ENCODE measurements at places on chromosomes 5 and 9.

DNA sequence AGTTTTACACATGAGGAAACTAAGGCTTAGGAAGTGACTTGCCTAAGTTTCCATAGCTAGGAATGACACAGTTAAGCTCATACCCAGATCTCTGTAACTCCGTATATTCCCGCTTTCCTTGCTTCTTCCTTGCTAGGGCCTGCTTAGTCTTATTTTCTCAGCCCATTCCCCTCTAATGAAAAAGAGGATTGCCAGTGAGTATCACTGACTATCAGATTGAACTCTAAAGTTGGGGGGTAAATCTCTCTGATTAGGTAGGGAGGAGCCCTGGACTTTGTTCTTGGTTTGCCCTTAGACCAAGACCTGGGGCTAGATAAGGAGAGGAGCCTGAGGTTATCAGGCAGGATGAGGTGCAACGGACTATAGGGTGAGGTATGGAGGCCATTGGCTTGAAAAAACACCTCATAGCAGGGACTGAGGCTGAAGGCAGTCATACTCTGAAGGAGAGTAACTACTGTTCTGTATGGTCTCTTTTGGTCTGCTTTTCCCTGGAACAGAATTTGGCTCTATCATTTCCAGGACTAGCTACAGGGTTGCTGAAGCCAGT is 2.5 kb downstream of the TRIM32 start:
- no peak for DNase-seq

GRCh38 chr9:122016744-122017143 is 76.4 kb downstream of the TTLL11 start:
- DNase-seq, result no peak

- DNase-seq, result peak; percentile 21
Observed at GRCh38 chr9:111399772-111400563, 69.9 kb upstream of the OR2K2 start.

- peak; percentile 84 for DNase-seq
Observed at GRCh38 chr5:118891252-118891651, 97.1 kb downstream of the DTWD2 start.

DNA sequence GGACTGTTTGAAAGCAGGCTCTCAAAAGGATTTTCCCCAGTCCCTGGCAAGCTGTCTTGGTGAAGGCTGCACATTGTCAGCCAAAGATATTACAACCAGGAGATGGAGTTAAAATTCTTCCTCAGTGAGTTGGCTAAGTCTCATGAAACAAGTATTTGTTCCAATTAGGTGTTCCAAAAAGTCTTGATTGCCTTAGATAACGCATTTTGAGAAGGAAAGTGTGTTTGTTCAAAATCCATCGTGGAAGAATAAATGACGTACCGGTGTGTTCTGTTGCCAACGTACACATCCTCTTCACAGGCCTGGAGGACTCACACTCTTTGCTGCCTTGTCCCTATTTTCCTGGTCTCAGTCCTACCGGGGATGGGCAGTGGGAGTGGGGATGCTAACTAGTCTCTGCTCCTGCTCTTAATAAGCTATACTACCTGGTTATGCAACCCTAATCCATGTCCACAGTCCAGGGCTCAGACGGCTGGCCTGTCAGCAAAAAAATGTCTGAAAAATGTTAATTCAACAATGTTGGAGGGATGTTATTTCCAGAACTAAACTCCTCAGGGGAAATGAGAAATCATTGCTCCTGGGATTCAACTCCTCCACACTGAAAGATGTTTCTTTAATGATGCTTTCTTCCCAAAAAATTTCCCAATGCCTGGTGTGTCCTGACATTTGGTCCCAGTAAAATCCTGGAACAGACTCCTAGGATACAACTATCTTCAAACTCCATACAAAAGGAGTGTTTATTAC is 175.3 kb upstream of the KLF9 start:
- no peak for DNase-seq

DNA sequence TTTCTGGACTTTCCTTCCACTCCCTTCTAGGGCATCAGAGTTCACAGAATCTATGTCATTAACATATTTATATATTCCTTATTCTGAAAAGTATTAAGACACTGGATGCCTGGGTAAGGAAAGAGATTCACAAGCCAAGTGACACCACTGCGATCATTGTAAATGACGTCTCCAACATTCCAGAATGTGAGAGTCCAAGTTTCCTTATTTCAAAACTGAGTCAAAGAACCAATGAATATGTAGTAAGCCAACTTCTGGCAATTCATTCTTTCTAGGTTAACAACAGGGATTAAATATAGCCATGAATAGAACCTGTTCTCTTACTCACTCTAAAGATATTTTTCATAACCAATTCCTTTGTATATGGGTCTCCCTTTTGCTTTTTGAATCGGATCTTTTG is 18.1 kb downstream of the RAI14 start:
- DNase-seq, result no peak

DNA sequence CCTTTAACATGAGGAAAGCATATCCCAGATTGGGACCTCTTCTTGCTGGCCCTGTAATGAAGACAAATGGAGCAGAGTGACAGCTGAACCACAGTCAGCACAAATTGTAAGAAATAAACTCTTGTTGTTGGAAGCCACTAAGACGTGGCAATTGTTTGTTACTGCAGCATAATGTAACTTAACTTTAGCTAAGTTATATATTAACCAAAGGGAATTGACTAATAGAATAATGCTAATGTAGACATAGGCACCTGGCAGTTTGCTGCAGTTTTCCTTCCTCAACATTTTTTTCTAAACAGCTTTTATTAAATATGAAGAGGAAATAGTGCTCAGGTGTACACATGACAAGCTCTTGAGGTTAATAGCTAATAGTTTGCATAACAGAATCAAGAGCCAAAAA is 300.7 kb upstream of the SLC30A5 start:
- no peak for DNase-seq

DNA sequence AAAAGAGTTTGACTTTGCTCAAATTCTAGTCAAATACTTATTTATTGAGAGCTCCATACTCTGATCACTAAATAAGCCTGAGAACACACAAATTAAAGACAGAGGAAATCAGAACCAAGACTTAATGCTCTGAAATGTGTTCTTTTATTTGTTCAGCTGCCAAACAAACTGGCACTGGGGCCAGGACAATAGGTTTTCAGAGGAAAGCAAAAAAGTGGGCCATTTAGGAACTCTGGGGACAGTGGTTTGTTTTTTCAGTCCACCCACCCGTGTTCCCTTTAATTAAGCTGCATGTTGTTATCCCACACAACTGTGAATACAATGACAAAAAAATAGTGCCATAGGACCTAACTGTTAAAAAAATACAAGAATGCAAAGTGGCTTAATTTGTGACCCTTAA is 95.4 kb upstream of the RETREG1 start:
- peak; percentile 60 for DNase-seq

DNA sequence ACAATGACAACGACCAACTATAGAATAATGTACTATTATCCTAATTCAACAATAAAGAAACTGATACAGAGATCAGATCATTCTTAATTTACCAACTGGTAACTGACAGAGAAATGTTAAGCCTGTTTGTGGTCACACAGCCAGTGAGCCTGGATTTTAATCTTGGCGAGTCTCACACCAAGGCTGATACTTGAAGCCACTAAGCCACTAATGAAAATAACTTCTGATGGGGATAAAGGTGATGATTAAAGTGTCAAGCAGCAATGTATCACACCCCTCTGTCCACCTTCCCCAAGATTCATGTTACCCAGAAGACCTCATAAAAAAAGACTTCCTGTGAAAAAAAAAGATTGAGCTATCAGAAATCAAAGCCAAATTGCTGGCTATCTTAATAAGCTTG is 350.5 kb downstream of the SPOCK1 start:
- no peak for DNase-seq

DNA sequence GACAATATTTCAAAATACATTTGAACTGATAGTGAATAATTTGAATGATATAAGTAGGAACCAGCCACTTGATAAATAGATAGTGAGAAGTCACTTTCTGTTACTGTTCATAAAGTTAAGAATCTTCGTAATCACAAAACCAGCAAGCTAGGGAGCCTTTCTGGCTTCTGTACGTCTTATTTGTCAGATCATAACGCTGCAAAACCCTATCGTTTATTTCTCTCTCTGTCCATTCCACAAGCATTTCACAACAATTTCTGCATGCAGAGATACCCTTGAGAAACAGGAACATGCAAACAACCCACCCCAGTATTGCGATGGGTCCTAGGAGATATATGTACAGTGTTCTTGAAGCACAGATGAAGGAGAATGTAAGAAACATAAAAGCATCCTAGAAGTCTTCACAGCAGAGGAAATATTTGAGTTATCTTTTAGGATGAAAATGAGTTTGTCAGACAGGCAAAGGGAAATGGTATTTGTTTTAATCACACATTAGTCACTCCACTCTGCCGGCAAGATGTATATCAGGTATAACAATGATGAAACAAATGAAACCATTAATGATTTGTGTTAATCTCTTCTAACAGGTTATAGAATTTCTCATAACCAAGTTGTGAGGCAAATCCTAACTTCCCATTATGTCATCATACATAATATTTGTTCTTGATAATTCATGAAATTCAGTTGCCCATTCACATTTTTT is 668.7 kb upstream of the FTMT start:
- DNase-seq, result no peak

- DNase-seq, result no peak
Observed at GRCh38 chr5:131316822-131317221, 53.0 kb downstream of the CDC42SE2 start.

DNA sequence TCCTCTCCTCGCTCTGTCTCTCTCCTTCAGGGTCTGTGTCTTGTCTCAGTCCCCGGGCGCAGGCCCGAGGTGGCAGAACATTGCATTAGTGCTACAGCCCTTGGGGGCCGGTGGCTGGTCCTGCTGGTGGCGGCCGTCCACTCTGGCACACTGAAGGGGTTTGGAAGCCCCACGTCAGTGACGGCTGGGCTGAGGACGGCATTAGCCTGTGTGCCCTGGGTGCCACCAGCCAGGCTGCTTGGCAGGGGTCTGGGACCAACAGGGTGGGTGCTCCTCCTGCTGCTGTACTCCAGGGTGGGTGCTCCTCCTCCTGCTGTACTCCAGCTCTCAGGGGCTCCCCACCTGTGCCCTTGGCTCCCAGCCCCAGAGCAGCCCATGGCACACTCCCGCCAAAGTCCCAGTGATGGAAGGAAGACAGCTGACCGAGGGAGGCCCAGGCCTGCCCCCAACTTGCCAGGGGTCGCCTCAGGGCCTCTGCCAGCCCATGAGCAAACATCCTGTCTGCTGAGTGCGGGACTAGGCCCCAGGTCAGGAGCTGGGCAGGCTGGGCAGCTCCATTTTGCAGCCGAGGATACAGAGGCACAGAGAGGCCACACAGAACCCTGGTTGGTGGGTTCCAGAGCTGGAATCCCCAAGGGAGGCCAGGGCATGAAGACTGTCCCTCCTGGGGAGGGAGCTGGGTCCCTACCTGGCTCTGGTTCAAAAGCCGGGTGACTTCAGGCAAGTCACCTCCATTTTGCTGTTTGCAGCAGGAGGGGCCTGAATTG is 27.3 kb downstream of the SARDH start:
- DNase-seq, result no peak

GRCh38 chr5:32708949-32709348 is 2.2 kb upstream of the NPR3 start:
- DNase-seq, result no peak

GRCh38 chr9:69412741-69413150 is 87.7 kb downstream of the ENTREP1 start:
- DNase-seq, result no peak

GRCh38 chr9:127586096-127586495 is 26.0 kb upstream of the STXBP1 start:
- no peak for DNase-seq

GRCh38 chr5:1391691-1392090 is 46.8 kb upstream of the CLPTM1L start:
- DNase-seq, result no peak

- DNase-seq, result no peak
Observed at GRCh38 chr5:33892620-33893137, 889 bp upstream of the ADAMTS12 start.

DNA sequence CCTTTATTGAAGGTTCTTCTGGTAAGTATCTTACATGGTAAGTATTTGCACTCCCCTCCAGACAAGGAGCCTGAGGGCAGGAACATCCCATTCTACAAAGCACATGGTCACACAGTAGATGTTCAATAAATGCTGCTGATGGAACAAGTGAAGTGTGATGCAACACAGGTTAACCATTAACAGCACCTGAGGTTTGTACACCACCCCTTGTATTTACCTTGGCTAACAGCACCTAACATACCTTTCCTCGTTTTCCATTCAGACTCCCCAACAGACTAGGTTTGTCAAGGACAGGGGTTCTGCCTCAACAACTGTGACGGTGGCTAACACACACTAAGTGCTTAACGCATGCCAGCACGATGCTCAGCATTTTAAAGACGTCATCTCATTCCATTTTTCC is 213.6 kb downstream of the MAPKAP1 start:
- no peak for DNase-seq

- no peak for DNase-seq
Observed at GRCh38 chr5:39137819-39138451, 63.7 kb upstream of the RICTOR start.

DNA sequence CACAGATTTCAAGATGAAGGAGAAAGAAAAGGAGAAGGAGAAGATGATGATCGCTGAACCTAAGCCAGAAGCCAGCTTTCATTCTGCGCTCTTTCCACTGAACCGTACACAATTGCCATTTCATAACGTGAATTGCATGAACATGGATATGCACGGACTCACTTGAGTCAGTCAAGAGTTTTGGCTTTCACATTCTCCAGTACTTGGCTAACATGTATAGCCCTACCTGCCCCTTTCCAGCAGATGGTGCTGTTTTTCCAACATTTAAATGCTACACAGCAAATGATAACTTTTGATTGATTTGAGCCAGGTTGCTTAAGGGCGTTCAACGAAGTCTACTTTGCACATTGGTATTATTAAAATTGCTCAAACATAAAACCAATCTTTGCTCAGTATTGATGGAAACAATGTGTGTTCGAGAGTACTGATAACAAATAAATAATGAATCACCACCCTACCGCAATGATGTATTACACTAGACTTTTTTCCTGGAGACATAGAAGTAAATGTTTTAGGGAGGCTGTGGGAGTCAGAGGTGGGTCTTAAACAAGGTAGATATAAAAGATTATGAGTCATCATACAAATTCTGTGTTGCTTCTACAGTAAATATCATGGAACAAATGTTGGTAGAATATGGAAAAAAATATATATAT is 196.4 kb downstream of the TRPM3 start:
- peak; percentile 66 for DNase-seq

DNA sequence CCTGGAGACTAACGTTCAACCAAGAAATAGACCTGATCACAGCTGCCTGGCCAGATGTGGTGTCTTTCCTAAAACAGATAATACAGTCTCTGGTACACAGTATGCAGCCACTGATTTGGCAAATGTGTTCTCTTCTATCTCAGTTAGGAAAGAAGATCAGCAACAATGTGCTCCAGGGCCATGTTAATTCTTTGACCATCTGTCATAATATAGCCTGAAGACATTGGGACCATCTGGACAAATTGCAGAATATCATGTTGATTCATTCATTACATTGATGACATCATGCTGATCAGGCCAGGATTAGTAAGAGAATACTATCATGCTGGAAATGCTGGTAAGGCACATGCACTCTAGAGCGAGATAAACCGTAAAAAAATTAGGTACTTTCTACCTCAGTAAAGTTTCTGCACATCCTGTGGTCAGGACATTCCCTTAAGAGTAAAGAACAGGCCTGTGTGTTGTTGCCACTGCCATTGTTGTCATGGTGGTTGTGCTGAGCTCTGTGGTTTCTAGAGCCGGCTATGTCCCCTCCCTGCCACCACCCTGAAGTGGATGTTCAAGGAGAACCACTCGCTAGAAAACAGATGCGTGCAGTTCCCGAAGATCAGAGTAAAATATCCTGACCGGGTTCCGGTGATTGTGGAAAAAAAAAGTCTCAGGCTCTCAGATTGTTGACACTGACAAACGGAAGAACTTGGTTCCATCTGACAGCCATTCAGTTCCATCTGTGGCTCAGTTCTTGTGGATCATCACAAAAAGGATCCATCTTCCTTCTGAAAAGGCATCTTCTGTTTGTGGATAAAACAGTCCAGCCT is 6.4 kb upstream of the JMY start:
- no peak for DNase-seq

Data from COR-L47 (cell line).